ENCODE measurements at places on chromosomes 5 and 9.

DNA sequence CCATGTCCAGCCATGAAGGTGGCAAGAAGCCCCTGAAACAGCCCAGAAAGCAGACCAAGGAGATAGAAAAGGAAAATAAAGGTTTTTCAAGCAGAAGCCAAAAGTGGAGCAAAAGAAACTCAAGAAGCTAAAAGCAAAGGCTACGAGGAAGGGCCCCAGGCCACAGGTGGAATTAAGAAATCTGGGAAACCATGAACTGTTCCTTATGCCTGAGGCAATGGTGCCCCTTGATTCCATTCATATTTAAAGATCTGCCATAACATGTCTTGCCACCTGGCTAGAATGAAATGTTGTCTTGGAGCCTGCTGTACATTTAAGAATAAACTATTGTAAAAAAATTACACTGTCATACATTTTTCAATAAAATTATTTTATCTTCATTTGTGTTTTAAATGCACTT is 59.5 kb upstream of the TARS1 start:
- DNase-seq: no peak

- no peak for DNase-seq
These were observed 433.4 kb downstream of the DTWD2 start for GRCh38 chr5:118554981-118555380.

DNA sequence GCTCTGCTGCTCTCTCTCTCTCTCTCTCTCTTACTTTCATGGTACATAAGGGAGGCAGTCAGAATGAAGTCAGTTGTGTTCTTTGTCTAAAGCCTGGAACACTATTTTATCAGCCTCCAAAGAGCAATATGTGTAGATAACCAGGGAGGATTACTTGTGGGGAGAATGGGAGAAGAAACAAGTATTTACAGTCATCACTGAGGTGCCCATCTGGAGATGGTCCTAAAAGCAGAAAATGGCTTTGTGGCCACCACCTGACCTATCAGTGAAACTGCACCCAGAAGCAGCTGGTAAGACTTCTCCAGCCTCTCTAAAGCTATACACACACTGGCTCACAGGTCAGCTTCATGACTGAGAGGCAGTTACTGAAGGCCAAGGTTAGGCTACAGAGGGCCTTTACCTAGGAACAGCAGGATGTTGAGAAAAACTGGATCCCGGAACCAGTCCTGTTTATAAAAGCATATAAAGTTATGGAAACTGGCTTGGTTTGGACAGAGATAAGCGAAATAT is 75.1 kb downstream of the MRPS27 start:
- DNase-seq: peak; percentile 55

GRCh38 chr9:127541865-127542264 is 70.2 kb upstream of the STXBP1 start:
- no peak for DNase-seq

GRCh38 chr5:133489632-133490031 is 122.7 kb downstream of the FSTL4 start:
- DNase-seq: no peak

- DNase-seq: peak; percentile 29
These were observed 121.5 kb downstream of the CAMK4 start for GRCh38 chr5:111345731-111346130.

- peak; percentile 4 for DNase-seq
These were observed 68.3 kb downstream of the KCNIP1 start for GRCh38 chr5:170571875-170572852.

DNA sequence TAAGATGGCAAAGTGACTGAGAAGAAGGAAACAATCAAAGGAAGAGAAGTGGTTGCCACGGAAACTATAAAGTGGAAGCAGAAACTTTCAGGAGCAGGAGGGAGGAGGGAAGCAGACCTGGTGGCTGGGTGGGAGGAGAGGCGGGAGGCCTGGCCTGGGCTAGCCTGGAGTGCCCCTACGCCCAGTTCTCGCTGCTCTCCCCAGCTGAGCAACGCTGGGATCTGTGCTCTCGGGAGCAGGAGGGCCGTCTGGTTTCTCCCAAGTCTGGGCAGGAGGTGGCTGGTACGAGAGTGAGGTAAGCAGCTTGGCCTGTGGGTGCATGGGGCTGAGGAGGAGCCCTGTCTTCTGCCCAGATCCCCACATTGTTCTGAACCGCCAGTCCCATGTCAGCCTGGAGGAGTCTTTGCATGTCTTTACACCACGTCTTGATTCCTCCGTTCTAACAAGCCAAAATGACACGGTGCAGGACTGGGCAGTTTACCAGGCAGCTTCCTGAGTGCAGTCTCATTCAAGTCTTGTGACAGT is 15.0 kb upstream of the DAB2IP start:
- DNase-seq: no peak

- peak; percentile 69 for DNase-seq
These were observed 455.1 kb downstream of the EFNA5 start for GRCh38 chr5:107215611-107216010.

- no peak for DNase-seq
These were observed 25.9 kb downstream of the ARPC5L start for GRCh38 chr9:124887832-124888231.

DNA sequence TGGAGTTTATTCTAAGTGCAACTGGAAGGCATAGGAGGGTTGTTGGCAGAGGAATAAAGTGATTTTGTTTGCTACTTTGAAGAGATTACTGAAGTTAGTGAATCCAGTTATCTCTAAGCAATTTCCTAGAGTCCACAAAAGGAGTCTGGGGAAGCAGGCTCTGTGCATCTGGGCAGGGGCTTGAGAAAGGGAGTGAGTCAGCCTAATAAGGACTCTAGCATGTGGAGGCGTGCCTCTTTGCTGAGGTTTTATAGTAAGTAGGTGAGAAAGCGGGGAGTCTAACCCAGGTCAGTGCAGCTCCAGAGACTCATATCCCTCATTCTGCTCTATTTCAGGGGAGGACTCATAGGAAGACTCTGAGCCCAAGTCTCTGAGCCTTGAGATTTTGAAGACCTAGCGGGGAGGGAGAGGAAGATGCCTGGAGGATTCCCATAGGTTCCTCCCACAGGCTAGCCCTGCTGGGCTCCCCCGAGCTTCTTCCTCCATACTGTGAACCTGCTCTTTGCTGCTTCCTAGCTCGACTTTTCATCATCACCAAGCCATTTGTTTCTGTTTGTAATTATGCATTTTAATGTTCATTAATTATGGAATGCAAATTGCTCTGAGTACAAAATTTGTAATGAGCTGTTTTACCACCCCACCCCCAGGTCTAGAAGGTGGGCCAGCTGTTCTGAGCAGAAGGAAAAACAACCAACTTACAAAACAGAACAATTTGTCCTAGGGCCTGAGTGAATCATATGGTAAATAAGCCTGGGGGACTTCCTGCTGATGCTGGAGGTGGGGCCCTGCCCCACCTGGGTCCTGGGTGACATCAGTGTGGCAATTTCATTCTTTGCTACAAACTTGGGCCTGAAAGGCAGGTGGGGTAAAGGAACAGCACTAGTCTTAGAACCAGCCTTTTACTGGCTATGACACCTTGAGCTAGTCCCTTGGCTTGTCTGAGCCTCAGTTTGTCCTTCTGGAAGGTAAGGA is 150.2 kb downstream of the TRIM32 start:
- DNase-seq: no peak

GRCh38 chr9:87180841-87181240 is 233.5 kb upstream of the GAS1 start:
- peak; percentile 50 for DNase-seq

DNA sequence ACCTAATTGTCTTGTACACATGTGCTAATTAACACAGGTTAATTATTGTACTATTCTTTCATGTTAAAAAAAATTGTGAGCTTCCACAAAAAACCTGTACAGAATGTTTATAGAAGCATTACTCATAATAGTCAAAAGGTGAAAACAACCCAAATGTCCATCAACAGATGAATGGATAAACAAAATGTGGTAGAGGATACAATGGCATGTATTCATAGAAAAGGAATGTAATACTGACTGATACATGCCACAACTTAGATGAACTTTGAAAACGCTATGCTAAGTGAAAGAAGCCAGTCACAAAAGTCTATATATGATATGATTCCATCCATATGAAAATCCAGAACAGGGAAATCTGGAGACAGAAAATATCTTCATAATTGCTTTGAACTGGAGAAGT is 25.6 kb downstream of the RRAGA start:
- DNase-seq: no peak

GRCh38 chr5:138230981-138231589 is 18.0 kb upstream of the CDC23 start:
- DNase-seq: peak; percentile 60

GRCh38 chr5:100446879-100447430 is 88.2 kb upstream of the FAM174A start:
- no peak for DNase-seq

DNA sequence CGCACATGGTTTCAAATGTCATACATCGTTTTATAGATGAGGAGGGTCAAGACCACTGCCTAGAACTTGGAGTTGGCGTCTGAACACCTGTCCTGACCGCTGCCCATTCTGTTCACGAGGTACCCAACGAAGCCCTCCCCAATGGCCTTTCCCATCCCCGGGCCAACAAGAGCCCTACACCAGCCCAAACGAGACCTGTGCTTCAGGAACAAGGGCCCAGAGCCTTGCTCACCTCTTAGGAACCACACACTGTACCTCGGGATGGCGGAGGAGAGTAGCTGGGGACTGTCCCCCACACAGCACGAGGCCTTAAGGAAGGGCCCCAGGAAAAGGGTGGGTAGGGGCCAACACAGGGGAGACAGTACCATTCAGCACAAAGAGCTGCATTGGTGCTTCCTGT is 3.0 kb downstream of the SURF6 start:
- DNase-seq: no peak

DNA sequence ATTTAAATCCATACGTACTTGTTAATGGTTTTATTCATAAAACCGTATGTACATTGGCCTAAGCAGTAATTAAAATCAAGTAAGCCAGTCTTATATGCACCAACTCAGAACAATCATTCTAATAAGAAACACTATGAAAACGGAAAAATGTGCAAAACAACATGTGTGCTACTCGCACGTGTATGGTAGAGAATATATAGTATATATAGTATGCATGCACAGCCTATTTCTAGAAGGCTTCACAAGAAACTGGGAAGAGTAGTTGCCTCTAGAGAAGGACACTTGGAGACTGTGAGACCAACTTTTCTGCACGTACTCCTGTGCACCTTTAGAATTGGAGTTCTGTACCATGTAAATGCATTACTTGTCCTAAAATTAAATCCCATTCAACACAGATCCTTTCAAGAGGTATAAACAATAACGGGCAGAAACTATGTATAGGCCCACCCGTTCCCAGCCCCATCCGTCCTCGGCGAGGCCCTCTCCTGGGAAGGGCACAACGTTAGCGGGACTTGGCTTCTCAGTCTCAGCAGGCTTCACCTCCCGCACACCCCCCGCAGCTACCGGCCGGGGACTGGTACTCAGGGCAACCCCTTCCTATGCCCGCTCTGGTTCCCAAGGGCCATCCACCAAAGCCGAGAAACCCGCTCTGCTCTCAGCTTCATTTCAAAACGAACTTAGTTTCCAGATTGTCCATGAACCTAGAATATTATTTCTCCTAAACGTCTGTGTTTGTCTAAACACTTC is 2.0 kb downstream of the CDC14B start:
- DNase-seq: no peak

DNA sequence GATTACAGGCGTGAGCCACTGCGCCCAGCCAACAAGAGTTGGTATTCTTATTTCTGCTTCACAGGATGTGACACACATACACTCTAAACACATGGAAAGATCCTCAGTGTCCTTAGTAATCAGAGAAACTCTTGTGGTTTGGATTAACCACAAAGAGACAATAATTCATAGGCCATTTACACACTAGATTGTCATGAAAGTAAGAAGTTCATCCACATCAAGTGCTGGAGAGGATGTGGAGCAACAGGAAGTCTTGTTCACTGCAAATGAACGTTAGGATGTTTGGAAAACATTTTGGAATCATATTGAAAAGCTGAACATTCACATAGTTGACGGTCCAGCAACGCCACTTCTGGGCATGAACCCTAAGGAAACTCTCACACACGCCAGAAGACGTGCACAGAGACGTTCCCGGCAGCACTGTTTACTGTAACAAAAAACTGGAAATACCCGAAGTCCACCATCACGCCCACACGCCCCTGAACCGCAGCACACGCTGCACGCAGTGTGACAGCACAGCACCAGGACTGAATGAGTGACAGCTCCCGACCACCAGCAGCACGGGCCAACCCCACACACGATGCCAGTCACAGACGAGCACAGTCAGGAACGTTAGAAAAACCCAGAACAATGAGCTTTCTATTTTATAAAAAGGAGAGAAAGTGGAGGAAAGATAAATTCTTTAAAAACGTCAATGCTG is 87.6 kb downstream of the COL23A1 start:
- peak; percentile 17 for DNase-seq

GRCh38 chr5:17680737-17681136 is 46.5 kb downstream of the TAF11L14 start:
- no peak for DNase-seq

- peak; percentile 95 for DNase-seq
These were observed 140.5 kb upstream of the TUT7 start for GRCh38 chr9:86494644-86495111.

DNA sequence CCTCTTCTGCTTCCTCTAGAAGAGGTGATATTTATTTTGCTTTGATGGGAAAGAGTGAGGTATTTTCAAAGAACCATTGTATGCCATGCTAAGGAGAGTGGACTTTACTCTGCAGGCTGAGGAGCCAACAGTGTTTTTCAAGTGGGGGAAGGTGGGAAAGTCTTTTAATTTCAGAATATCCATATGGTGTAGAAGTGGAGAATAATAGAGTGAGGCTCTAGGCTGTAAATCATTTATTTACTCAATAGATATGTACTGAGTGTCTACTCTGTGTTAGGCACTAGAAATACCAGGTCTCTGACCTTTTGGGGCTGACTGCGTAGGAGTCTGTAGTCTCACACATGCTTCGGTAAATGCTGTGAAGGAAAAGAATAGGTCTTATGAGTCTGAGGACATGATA is 30.7 kb upstream of the TENT2 start:
- no peak for DNase-seq

DNA sequence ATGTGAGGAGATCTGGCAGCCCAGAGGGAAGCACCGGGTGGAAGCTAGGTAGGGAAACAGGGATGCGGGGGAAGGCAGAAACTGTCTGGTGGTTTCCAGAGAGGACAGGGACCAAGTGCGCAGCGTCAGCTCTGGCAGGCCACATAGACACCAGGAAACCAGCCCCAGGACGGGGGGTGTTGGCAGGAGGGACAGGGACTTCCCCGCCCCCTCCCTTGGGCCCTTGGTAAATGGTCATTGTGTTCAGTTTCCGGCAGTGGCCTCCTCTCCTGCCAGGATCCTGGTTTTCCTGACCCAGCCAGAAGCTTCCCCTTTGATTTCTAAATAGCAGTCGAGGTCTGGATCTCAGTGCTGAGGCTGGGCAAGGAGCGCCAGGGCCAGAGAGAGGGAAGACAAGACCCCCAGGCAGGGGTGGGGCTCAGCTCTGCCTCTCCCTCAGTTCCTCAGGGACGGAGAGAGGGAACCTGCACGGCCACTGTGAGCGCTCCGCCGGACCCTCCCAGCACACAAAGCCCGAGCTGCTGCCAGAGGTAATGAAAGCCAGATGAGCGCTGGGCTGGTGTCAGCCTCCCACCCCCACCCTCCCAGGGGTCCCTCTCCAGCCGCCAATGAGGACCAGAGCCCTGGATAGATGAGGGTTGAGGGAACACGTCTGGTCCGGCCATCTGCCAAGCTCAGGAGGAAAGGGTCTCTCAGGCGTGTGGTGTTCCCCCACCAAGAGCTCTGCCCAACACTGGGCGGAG is 1.8 kb downstream of the RALGDS start:
- DNase-seq: peak; percentile 65

All from fibroblast of skin of abdomen (primary cell).